ENCODE measurements at places on chromosomes 7 and 10.

- DNase-seq: no peak
Observed at GRCh38 chr10:1411956-1412355, 325.4 kb downstream of the ADARB2 start.

GRCh38 chr7:22712999-22713398, 14.0 kb upstream of the IL6 start:
- no peak for DNase-seq

- no peak for DNase-seq
Observed at GRCh38 chr10:36499693-36500092, 625.7 kb upstream of the ANKRD30A start.

- no peak for DNase-seq
Observed at GRCh38 chr10:121754666-121755065, 156.4 kb upstream of the FGFR2 start.

- DNase-seq: no peak
Observed at GRCh38 chr10:11208908-11209829, 191.5 kb downstream of the CELF2 start.

- no peak for DNase-seq
Observed at GRCh38 chr10:102620138-102620590, 24.1 kb upstream of the TRIM8 start.

GRCh38 chr10:98141484-98142073, 7.1 kb downstream of the R3HCC1L start:
- no peak for DNase-seq

DNA sequence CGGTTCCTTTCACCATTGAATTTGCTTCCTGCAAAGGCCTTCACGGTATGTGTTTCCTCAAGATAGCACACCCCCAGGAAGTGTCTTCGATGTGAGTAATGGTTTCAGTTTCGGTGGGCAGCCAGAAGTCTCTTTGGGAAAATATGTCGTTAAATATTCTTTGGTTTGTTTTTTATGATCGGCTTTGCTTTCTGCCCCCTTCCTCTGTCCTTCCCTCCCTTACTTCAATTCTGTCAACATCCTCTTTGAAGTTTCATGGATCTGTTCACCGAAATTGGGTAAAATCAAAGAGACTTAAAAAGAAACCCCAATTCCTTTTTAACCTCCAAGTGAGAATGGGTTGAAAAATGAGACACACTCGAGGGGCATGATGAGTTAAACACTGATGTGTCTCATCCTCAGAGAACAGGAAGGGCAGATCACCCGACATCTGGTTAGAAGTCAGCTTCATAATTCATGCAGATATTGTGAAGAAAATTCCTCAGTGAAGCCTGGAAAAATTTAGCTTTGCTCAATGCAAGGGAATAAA, 170.8 kb upstream of the HABP2 start:
- DNase-seq: no peak

GRCh38 chr10:117167346-117167788, 29.3 kb upstream of the VAX1 start:
- DNase-seq: no peak

DNA sequence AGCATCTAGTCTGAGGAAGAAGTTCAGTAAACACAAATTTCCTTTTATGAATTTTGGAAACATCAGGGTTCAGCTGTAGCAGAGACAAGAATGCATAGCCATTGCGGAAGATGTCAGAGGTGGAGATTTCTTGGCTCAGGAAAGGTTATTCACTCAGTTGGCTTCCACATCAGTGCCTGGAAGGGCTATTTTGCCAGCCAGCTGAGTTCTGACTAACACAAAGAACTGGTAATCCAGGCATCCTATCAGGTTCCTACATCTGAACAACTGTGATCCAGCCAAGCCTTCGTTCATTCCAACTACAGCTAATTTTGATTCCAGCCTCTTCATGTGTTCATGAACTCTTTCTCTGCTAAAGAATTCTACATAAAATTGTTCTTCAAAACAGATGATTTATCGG, 965.6 kb downstream of the XPNPEP1 start:
- no peak for DNase-seq

DNA sequence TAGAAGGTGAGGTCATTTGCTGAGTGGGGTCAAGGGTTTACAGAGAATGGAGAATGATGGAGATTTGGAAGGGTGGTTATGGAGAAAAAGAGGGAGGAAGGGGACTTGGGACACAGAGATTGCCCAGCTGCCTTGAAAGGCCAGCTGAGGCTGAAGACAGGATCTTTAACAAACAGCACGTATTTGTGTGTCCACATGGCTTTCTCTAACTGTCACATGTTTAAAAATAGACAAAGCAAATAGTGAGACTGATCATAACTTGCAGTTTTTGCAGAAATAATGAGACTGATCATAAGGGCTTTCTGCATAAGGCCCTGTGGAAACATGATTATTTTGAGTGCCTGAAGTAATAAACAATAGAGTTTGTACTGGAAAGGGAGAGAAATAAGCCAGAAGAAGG, 212.7 kb downstream of the HDAC9 start:
- DNase-seq: no peak

GRCh38 chr7:35313575-35313974, 59.7 kb upstream of the TBX20 start:
- no peak for DNase-seq

DNA sequence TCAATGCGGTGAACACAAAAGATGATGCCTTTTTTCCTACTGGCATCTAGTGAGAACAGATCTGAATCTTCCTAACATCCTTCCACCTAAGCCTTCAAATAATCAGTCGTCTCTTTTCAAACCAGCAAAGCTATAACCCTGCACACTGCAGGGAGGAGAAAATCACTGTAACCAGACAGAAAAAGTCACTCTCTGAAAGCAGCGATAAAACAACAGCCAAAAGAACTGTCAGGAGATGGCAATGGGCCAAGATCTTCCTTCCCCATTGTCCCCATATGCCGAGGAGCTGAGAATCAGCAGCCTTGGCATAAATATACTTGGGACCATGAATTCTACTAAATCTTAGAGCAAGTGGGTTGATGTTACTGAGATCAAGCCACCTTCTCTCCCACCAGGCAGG, 13.1 kb downstream of the FZD9 start:
- DNase-seq: no peak

- DNase-seq: no peak
Observed at GRCh38 chr10:107340326-107340725, 175.8 kb upstream of the SORCS1 start.

DNA sequence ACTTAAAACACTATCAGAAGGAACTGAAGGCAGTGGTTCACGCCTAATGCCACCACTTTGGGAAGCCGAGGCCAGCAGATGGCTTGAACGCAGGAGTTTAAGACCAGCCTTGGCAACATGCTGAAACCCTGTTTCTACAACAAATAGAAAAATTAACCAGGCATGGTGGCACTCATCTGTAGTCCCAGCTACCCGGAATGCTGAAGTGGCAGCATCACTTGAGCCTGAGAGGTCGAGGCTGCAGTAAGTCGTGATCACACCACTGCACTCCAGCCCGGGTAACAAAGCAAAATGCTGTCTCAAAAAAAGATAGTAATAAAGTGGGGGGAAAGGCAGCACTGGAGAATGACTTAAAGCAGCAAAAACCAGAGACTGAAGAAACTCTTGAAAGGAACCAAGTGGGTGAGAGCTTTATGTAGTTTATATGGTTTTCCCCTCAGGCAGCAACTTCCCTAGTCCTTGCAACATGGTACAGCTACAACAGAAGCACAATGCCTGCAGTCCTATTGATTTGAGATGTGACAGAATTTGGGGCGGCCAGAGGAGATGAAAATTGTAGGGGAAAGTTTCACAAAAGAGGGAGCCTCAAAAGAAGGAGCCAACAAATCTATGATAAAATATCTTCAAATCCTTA, 38.1 kb downstream of the GDI2 start:
- no peak for DNase-seq

- DNase-seq: no peak
Observed at GRCh38 chr10:239109-239508, 103.9 kb downstream of the ZMYND11 start.

GRCh38 chr10:112583236-112583939, 136.4 kb downstream of the VTI1A start:
- DNase-seq: no peak

DNA sequence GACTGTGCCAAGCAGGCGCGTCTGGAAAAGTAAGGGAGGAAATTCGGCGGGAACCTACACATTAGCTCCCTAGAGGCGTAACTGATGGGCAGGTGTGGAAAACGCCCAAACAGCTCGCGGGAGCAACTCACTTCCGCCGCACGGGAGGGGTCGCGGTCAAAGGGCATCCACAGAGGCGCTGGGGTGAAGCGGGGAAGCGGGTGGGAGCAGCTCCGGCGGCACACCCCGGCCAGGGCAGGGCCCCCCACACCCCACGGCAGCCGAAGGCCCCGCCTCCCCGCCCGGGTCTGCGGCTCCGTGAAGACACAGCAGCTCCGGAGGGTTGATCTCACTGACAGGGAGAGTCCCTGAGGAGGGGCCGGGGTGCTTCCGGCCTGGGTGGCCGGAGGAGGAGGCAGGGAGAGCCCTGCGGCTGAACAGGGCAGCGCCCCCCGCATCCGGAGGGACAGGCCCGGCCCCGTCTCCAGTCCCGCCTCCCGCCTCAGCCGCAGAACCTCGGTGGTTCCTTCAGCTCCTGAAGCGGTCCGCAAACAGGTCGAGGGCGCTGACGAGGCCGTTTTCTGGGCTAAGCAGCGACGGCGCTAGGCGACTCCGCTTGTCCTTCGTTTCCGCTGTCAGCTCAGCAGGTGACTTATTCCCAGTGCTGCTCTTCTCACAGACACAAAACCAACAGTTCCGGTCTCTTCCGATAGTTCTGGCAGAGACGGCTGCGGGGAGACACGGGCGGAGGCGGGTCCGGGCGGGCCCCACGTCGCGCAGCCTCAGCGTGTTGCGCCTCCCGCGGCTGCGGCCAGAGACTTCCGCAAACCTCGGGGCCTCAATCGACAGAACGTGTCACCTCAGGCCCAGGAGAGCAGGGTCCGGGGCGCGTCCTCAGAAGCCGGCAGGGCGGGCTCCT, 276.1 kb downstream of the DNAJB6 start:
- peak; percentile 6 for DNase-seq

GRCh38 chr7:16564909-16565426, 38.3 kb downstream of the LRRC72 start:
- DNase-seq: peak; percentile 15

DNA sequence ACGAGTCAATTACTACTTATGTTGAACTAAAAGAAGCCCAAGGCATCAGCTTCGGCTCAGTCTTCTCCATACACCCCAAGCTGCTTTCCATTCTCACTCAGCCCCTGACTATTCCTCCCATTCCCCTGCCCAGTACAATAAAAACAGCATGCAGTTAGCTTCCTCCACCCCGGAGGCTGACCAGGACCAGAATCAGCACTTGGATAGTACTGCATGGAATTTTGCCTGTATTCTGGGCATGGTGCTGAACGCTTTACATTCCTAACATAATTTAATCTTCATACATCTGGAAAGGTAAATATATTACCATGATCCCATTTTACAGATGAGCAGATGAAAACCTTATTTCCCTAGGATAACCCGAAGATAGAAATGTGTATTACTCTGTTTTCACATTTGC, 7.5 kb upstream of the PODXL start:
- DNase-seq: no peak

DNA sequence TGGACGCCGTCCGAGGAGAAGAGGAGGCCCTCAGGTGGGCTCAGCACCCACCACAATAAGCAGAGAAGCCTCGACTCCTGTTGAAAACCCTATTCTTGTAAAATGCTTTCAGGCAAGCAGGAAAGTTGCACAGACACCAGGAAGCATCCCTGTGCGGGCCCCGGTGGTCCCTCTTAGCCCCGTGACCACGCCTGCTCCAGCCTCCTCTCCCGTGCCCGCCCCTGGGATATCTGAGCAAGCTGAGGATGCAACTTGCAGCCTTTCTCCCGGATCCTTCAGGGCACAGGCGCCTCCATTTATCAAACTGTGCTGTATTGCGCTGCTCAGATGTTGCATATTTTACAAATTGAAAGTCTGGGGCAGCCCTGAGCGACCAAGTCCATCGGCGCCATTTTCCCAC, 72.7 kb downstream of the CFAP46 start:
- no peak for DNase-seq

GRCh38 chr10:112793202-112793921, 156.7 kb upstream of the TCF7L2 start:
- DNase-seq: no peak

DNA sequence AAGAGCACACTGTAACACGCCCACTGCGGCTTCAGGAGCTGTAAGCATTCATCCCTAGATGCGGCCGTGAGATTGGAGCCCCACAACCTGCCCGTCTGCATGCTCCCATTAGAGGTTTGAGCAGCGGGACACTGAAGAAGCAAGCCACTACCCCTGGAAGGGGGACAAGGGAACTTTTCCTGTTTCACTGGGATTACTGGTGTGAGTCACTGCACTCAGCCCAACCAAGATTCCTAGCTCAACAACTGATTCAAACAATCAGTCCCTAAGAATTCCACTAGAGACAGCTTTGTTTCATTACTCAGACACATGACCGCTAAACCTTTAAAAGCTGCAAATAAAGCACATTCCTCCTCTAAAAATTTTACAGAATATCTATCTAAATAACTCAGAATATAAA, 69.8 kb downstream of the ORC5 start:
- DNase-seq: no peak

- DNase-seq: no peak
Observed at GRCh38 chr7:101097561-101097960, 12.3 kb downstream of the TRIM56 start.

DNA sequence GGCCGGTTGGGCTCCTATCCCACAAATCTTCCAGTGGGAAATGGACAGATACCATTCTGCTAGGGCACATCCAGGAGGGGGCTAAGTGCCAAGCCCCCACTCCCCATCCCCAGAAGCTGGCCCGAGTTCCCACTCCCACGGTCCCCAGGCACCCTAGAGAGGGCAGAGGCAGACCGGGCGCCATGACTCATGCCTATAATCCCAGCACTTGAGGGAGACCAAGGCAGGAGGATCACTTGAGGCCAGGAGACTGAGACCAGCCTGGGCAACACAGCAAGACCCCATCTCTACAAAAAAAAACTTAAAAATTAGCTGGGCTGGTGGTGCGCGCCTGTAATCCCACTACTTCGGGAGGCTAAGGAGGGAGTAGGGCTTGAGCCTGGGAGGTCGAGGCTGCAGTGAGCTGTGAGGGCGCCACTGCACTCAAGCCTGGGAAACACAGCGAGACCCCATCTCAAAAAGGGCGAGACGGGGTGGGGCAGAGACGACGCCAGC, 870 bp downstream of the GNA12 start:
- no peak for DNase-seq

GRCh38 chr10:122348935-122349361, 25.6 kb upstream of the PLEKHA1 start:
- DNase-seq: no peak

GRCh38 chr7:73983437-73984164, 44.4 kb upstream of the ELN start:
- DNase-seq: no peak

- DNase-seq: no peak
Observed at GRCh38 chr10:11899067-11899876, 76.1 kb downstream of the PROSER2 start.

- DNase-seq: no peak
Observed at GRCh38 chr7:46168671-46169383, 247.8 kb upstream of the IGFBP3 start.
